ENCODE measurements at places on chromosomes 11 and 22.
A peak's percentile ranks its signal among the peaks of the same experiment; 100 is the strongest.

- no peak for DNase-seq
Measured at GRCh38 chr22:44907765-44908737, 101.8 kb downstream of the PHF21B start.

- DNase-seq = no peak
Measured at GRCh38 chr11:60874421-60875365, 7.4 kb downstream of the ZP1 start.

DNA sequence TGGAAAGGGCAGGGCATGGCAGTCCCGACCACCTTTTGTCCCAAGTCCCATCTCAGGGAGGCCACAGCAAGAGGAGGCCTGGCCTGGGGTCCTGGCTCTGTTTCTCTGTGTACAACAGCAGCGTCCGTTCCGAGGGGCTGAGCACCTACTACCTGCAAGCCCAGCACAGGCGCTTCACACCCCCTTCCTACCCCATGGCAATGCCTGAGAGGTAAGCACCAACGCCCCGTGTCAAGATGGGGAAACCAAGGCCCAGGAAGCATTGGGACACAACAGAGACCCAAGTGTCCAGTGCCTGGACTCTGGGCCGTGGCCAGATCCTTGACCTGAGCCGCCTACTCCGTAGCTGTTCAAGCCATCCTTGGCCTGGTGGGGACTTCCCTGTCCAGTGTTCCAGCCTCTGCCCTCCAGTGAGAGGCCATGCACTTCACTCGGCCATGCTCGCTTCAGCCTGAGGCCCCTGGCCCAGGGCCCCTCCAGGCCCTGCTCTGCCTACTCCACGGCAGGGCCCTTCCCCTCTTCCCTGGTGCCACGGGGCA is 14.3 kb upstream of the TCF20 start:
- DNase-seq = no peak

- DNase-seq = peak; percentile 50
Measured at GRCh38 chr22:35648066-35649025, at the start of gene APOL6. Gene APOL6 (plus strand): TSS chr22:35648446. CDS start chr22:35656426, 7,980 bp downstream.
